ENCODE measurements at places on chromosomes 6 and 20.
A peak's percentile ranks its signal among the peaks of the same experiment; 100 is the strongest.

GRCh38 chr6:122683989-122684651 lies 73.9 kb downstream of the PKIB start:
- no peak for DNase-seq

- DNase-seq, result peak; percentile 28
Measured at GRCh38 chr20:57882451-57883161, 172.8 kb upstream of the PMEPA1 start.

DNA sequence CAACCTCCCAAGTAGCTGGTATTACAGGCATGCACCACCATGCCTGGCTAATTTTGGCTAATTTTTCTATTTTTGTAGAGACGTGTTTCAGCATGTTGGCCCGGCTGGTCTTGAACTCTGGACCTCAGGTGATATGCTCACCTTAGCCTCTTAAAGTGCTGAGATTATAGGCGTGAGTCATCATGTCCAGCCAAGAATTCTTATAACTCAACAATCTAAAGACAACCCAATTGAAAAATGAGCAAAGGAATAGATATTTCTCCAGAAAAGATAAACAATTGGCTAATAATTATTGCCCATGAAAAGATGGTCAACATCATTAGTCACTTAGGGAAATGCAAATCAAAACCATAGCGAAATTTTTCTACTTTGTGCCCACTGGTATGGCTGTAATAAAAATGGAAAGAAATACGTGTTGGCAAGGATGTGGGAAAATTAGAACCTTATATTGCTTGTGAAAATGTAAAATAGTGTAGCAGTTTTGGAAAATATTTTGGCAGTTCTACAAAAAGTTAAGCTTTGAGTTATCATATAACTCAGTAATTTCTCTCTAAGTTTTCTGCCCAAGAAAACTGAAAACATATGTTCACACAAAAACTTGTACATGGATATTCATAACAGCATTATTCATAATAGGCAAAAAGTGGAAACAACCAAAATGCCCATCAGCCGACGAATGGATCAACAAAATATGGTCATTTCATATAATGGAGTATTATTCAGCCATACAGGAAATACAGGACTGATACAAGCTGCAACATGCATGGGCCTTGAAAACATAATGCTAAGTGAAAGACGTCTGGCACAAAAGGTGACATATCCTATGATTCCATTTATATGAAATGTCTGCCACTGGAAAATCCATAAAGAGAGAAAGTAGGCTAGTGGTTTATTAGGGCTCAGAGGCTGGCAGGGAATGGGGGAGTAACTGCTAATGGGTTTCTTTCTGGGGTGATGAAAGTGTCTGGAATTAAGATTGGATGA lies 87.8 kb downstream of the UTRN start:
- DNase-seq, result no peak

DNA sequence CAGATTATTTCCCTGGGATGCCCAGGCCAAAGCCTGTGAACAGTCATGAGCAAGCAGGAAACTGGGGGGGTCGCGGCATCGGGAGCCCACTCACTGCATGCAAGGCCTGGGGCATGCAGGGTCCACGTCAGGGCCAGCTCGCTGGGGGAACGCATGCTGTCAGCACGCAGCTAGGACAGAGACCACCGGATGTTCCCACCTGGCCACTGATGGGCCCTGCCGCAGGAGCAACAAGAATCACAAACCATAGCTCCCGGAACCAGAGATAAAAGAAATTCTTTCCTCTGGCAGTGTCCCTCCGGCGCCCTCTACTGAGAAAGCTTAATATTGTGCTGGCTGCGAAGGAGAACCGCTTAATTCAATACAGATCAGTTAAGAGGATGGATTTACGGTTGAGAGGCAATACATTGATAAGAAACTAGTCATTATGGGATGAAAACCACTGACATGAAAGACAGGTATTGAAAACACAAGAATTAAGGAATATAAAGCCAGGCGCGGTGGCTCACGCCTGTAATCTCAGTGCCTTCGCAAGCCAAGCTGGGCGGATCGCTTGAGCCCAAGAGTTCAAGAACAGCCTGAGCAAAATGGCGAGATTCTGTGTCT lies 32.6 kb downstream of the C6orf15 start:
- peak; percentile 64 for DNase-seq

- DNase-seq, result no peak
Measured at GRCh38 chr20:25316506-25317190, 68.8 kb downstream of the PYGB start.

GRCh38 chr6:63783096-63783495 lies 147.5 kb downstream of the PHF3 start:
- no peak for DNase-seq

- DNase-seq, result peak; percentile 40
Measured at GRCh38 chr6:157787080-157787479, 36.0 kb upstream of the SNX9 start.

DNA sequence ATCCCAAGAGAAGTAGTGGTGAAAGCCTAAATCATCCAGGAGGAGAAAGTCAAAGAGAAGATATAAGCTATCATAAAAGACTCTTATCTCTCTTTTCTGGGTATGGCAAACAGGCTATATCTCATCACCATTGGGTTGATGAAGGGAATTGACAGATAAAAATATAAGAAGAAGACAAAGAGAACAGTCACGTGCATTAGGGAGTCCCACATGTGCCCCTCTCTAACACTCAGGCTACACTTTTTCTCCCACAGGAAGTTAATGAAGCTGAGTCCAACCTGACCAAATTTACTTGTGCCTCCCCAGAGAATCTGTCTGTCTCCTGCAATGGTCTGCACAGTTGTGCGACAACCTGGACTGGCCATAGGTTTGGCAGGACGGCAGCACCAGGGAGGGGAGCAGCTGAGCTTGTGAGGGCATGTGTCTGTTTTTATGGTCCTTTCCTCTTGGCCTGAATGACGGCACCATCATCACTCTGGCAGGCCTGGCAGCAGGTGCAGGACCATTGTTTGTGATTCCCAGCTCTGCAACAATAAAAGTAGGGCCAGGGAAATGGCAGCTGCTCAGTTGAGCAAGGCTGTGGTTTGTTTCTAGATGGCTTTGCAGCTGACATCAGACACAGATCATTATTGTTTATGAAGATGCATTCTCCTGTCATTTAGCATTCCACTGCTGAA lies 144.5 kb upstream of the MCHR2 start:
- DNase-seq, result no peak

DNA sequence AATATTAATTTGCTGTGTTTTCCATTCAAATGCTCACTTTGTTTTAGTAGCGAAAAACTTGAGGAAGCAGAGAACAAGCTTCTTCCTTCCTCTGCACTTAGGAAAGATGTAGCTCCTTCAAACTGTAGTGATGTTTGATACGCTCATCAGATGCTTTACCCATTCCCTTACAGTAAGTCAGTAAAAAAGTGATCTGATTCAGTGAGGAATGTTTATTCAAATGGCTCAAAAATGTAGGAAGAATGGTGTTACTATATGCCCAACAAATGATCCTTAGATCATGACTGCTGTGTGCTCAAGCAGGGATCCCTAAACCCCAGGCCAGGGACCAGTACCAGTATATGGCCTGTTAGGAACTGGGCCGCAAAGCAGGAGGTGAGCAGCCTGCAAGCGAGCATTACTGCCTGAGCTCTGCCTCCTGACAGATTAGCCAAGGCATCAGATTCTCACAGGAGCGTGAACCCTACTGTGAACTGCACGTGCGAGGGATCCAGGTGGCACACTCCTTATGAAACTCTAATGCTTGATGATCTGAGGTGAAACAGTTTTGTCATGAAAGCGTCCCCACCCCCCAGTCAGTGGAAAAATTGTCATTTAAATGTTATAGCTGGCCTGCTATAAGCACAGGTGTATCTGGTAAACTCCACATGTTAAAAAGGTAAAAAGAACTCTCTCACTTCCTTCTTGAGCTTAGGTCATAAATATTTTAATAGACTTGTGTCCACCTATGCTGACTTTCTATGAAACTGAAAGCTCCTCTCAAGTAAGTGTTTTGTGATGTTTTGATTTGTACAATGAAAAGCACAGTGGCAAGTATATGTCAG lies 187.2 kb downstream of the FOXC1 start:
- DNase-seq, result no peak

DNA sequence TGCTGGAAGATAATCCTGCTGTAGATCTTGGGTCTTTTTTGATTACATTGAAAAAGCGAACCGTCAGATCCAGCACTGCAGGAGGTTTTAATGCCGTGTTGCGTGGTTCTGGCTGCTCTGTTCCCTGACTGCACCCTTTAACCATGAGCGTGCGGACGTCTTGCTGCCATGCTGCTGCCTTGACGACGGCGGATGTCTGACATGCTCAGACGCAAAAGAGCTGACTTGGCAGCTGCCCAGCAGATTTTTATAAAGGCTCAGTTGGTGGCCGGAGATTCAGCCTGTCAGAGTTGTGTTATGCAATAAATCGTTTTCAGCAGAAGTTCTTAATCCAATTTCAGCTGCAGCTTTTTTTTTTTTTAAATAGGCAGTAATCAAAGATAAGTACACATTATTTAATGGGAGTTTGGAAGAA lies 119.4 kb downstream of the JARID2 start:
- peak; percentile 95 for DNase-seq

GRCh38 chr6:121698617-121699016 lies 263.2 kb downstream of the GJA1 start:
- DNase-seq, result no peak

DNA sequence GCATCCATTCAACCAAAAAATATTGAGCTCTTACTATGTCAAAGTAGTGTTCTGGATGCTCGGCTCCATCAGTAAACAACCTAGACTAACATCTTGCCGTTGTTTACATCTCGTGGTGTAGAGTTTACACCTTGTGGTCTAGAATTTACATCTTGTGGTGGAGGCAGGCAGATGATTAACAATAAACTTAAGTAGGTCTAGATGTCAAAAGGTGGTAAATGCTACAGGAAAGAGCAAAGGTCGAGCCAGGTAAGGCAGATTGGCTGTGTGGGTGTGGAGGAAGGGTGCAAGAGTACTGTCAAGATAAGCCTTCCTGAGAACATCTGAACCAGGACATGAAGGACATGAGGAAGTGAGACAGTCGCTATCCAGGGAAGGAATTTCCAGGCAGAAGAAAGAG lies 88.4 kb upstream of the ESR1 start:
- no peak for DNase-seq

- DNase-seq, result no peak
Measured at GRCh38 chr20:56631318-56631989, 2.3 kb downstream of the TFAP2C start.

DNA sequence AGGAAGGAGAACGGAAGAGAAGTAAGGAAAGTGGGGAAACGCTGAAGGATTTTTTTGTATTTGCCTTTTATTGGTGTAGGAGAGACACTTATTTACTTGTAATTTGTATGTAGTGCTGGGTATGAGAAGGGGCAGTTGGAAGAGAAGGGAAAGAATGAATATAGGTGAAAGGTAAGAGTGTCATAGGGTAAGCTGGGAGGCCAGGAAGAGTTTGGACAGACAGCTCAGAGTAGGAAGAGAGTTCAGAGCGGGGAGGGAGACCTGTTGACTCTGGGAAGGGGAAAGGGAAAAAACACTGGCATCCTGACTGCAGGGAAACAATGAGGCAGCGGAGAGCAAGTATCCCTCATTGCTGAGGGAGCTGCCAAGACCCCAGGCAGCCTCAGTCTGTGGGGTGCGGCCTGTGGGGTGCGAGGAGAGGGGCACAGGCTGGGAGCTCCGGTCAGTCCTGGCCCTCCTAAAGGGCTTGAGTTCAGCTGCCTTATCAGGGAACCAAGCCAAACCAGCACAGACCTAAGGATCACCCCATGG lies 3.1 kb downstream of the TRAF3IP2 start:
- DNase-seq, result no peak

DNA sequence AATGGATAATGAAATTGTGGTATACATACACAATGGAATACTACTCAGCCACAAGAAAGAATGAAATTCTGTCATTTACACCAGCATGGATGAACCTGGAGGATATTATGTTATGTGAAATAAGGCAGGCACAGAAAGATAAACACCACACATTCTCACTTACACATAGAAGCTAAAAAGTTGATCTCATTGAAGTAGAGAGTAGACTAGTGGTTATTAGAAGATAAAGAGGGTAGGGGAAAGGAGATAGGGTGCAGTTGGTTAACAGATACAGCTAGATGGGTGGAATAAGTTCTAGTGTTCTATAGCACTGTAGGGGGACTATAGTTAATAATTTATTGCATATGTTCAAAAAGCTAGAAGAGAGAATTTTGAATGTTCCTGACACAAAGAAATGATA lies 25.5 kb upstream of the LTV1 start:
- no peak for DNase-seq

DNA sequence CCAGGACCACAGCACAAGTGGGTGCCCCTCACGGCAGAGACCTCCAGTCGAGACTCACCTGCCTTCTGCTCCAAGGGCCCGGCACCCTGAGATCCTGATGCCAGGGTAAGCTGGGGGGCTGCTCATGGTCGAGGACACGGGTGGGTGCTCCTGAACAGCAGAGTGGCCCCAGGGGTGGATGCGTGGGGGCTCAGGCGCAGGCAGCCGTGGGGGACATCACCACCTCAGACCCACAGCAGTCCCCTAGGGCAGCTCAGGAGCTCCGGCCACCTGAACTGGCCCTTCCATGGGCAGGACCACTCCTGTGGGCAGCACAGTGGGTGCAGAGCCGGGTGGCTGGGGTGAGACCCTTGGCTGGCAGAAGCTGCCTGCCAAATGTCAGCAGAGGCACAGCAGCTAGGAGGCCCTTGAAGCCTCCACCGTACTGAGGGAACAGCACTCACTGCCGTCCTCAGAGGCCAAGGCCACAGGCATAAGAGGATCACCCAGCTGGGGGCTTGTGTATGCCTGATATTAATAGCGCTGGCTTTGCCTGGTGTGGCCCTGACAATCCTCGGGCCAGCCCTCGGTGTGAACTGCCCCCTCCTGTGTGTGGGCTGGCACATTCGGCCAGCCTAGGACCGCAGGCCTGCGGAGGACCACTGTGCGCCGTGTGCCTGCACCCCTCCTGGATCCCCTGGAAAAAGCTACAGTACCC lies 5.4 kb downstream of the UCKL1 start:
- DNase-seq, result no peak

DNA sequence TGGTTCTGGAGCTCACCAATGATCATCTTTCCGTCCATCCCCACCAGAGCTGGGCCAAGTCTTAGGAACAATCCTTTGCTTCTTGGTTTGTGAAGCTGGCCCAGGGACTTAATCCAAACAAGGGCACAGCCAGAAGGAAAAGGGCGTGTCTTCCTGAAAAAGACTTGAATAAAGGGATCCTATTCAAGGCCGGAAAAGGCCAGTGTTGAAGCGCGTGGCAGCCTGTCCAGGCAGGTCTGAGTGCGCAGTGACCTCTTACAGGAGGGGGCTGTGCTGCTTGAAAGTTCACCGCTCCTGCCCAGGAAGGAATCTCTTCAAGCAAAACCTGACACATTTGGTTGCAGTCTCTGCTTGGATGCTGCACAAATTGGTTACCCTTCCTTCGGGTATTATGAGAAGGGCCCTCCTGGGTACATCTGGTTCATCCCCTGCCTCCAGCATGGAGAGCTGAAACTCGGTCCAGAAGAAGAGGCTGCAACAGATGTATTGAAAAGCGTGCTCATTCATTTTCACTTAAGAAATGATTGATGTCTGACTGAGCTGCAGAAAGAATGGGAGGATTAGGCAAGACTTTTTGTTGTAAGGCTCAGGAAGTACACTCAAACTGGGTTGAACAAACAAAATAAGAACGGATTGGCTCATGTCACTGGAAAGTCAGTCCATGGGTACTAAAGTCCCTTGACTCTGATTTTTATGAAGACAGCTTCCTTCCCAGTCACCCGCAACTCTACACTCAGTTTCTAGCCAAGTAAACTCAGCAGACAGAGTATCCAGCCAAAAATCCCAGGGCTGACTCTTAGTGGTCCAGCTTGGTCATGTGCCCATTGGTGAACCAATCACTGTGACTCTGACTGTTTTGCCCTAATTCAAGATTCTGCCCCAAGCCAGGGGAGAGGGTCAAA lies 136.3 kb downstream of the TFAP2C start:
- no peak for DNase-seq

GRCh38 chr6:115817161-115817560 lies 243.5 kb downstream of the FRK start:
- DNase-seq, result no peak
